ENCODE measurements at places on chromosomes 4 and X.

GRCh38 chr4:6749340-6750171 lies 33.0 kb upstream of the KIAA0232 start:
- DNase-seq, result no peak

- no peak for DNase-seq
These were observed 1.3 kb downstream of the NKAP start for GRCh38 chrX:119942173-119942819.

- no peak for DNase-seq
These were observed 49.8 kb upstream of the PRSS48 start for GRCh38 chr4:151227172-151227571.

DNA sequence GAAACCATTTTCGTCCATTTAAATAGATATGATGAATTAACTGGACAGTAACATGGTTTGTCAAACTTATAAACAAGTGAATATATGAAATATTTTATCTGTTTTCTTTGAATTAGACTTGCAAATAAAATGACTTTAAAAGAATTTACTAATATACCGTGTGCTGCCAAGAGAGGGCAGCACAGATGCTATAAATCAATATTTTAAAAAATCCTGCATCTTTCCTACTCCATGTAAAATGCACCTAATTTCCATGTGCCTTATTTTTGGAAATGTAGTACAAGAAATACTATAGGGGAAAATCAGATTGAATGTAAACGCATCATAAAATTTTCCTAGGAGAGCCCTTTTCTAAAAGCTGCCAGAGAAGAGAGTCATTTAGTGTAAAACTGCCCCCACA lies 62.2 kb downstream of the PRKX start:
- DNase-seq, result peak; percentile 8

DNA sequence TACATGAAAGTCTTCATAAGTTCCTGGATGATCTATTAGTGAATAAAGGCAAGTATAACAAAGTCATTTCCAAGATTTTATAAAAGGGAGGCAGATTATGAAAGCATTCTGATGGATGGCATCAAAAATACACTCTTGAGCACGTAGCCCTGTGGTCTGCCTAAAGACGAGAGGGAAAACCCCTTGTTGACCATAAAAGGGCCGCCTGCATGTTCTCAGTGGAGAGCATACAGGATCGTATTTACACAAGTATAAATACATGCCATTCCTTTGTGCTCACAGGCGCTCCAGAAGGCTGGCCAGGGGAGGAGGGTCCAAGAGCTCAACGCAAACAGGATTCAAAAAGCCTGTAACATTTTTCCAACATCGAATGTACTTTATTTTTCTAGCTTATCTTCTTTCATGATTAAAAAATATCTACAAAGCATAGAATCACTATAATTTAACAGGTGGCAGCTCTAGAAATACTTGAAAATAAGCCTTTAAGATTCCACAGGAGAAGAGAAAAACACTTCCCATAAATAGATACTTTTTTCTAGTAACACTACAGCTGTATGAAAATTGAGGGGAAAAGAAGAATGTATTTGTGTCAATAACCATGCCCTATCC lies 29.6 kb downstream of the PDGFC start:
- peak; percentile 96 for DNase-seq

- DNase-seq, result peak; percentile 13
These were observed 14.2 kb downstream of the EFNB1 start for GRCh38 chrX:68842781-68843581.

DNA sequence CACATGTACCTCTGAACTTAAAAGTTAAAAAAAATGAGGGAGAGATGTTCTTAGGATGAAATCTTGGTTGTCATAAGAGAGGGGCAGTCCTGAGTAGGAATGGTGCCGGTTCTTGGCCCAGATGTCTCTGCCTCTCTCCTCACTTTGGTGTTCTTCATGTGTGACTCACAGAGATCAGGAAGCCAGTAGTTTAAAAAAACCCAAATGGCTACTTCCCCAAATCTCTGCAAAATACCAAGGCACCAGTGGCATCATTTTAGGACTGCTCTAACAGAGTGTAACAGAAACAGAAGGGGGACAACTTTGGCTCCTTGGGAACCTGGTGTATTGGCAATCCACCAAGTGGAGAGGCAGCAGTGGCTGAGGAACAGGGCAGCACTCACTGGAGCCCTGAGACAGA lies 116.8 kb downstream of the SCD5 start:
- DNase-seq, result no peak

DNA sequence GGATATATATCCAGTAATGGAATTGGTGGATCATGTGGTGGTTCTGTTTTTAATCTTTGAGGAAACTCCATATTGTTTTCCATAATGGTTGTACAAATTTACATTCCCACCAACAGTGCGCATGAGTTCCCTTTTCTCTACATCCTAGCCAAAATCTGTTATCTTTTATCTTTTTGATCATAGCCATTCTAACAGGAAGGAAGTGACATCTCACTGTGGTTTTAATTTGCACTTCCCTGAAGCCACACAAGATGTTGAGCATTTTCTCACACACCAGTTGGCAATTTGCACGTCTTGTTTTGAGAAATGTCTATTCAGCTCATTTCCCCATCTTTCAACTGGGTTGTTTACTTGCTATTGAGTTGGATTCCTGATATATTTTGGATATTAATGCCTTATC lies 194.9 kb downstream of the CBLL2 start:
- no peak for DNase-seq

DNA sequence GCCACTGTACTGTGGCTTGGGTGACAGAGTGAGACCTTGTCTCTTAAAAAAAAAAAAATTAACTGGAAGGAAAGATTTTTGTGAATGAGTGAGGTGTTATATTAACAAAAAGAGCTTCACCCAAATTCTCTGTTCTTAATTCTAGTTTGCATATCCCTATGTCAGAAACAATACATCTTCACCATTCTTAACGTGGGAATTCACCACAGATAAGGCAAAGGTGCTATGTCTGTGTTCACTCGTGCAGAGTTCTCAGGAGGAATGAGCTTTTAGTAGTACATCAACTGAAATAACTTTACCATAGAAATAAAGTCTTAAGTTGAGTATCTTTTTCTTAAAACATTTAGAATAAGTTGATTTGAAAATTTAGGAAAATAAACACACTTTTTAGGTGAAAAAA lies 135.1 kb downstream of the RAPGEF2 start:
- DNase-seq, result no peak

DNA sequence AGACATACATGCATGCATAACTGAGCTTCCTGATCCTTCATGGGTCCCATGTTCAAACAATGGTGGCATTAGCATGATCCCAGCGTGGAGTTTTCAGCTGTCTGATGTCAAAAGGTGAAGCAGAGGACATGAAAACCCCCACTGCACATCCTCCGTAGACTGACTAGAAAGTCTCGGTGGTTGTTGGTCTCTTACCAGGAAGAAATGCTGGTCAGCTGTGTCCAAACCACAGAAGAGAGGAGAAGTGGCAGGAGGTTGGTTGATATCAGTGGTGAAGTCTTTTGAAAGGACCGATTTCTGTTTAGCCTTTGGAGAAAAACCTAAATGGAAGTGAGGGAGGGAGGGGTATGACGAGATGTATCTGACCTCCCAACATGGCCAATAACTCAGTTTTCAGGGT lies 201.9 kb downstream of the SPATA18 start:
- DNase-seq, result no peak

GRCh38 chr4:139892973-139893736 lies 227.5 kb downstream of the MGST2 start:
- no peak for DNase-seq

- DNase-seq, result peak; percentile 43
These were observed 154.2 kb downstream of the RAB28 start for GRCh38 chr4:13329963-13330362.

DNA sequence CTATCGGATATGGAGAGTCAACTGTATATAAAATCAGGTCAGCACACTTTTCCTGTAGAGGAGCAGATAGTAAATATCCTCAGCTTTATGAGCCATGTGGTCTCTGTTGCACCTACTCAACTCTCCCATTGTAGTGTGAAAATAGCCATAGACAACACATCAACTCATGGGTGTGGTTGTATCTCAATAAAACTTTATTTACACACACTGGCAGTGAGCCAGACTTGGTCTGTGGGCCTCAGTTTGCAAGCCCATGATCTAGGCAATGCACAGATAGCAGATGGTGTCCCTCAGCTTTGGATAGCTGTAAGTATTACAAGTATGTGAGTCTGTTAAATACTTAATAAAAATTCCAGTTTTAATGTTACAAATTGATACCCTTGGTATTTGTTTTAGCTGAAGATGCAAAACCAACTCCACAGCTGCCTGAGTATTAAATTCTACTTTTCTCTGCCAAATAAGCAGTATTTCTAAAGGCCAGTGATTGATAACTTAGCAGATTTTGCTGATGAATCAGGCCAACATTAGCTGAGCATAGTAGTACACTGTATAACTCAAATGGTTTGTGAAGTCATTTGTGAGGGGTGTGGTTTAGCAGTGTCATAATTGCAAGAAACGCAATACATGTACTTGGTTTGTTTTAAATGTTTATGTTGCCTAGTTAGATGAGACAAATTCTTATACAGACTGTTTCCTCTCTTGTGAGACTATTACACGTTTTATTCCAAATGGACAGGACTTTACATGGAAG lies 87.3 kb downstream of the GPR143 start:
- DNase-seq, result no peak

DNA sequence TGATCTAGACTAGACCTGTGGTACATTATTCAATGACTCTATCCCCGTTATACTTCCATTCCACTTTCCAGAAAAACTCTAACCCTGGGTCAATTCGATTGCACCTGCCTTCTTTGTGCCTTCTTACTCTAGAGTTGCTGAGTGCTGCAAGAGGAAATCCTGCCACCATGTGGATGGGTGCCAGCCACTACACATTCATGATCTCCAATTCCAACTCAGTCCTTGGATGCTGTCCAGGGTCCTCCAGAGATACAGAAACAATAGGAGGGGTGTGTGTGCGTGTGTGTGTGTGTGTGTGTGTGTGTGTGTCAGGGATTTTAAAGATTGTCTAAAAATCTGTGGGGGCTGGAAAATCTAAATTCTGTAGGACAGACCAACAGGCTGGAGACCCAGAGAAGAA lies 42.9 kb upstream of the INTS6L start:
- peak; percentile 45 for DNase-seq

- peak; percentile 41 for DNase-seq
These were observed 104.7 kb upstream of the EGFL6 start for GRCh38 chrX:13464599-13465275.

- no peak for DNase-seq
These were observed 391.0 kb downstream of the RAB28 start for GRCh38 chr4:13093170-13093569.

- no peak for DNase-seq
These were observed 483.7 kb upstream of the INTU start for GRCh38 chr4:127149086-127149485.

GRCh38 chrX:22347491-22347890 lies 74.8 kb downstream of the CBLL2 start:
- DNase-seq, result no peak

DNA sequence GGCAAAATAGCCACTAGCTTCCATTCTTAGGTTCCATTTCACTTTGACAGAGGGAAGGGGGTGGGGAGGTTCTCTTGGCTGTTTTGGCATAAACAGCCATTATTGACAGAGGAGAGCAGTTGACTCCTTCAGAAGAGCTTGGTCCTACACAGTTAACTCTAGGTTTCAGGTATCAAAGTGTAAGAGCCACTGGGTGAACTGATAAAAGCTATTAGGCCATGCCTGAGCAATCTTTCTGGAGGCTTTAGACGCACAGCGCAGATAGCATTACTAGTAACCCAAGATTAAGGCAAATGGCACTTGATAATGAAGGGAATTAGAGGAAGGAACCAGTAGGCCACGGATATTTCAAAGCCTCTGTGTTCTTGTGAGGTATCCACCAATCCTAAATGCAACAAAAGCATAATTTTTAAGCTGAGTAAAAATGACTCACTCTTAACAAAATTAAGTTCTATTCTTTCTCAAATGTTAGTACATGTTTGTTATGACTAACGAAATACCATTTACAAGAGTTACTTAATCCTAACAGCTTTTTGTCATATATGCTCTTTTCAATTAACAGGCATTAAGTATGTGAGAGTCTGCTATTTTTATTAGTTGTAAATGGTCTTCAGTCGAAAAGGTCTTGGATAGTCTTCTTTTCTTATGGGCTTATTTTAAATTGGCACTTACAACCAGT lies 53.6 kb downstream of the SLC7A11 start:
- peak; percentile 13 for DNase-seq

DNA sequence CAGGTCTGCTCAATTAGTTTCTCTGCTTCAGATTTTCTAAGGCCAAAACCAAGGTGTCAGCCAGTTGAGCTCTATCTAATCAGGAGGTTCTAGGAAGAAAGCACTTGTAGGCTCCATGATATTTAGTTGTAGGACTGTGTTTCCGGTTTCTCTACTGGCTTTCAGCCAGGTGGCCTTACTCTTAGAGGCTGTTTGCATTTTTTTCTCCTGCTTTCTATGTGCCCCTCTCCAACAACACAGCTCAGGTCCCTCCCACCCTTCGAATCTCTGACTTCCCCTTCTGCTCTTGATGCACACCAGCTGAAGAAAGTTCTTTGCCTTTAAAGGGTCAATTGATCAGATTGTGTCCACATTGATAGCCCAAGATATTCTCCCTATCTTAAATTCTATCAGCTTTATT lies 245.2 kb downstream of the RAB28 start:
- DNase-seq, result no peak

DNA sequence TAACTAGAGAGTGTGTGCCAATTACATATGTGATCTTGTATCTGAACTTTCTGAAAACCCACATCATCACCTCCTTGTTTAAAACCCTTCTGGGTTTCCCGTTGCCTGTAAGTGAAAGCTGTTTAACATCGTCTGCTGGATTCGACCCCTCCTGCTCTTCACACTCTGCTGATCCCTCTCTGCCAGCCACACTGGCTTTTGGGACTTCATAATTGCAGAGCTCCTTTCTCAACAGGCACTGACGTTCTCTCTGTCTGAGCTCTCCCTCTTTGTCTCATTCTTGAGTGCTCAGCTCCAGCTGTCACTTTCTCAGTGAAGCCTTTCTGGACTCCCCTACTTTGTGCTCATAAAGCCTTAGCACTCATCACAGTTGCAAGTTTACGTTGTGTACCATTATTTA lies 153.9 kb downstream of the CEP135 start:
- DNase-seq, result no peak

GRCh38 chr4:124167602-124168001 lies 544.9 kb downstream of the ANKRD50 start:
- no peak for DNase-seq

DNA sequence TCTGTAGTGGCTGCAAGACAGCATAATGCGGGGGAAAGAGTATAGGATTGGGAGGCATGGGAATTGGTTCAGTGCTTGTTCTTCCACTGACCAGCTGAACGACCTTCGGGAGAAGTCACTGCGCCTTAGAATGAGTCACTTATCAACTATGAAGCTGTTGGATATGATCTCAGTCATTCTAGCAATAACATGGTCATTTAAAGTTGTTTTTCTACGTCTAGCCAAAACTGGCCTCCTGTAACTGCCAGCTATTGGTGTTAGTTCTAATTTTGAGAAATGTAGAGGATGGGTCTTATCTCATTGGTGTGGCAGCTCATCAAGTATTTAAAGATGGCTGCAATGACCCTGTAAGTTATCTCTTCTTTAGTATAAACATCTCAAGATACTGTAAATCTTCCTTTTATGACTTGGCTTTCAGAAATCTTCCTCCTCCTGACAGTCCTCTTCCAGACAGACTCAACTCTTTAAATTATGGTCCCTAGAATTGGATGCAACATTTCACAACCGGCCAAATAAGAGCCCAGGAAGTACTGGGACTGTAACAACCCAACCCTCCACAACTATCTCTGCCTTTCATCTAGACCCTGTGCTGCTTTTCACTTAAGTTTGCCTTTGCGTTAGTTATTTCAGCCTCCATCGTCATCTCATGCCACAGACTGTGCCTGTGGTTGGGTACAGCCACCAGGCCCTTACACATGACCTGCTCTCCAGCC lies 243.3 kb downstream of the CBR4 start:
- DNase-seq, result peak; percentile 36

GRCh38 chr4:94889523-94889922 lies 131.8 kb downstream of the BMPR1B start:
- DNase-seq, result no peak

Data from fibroblast of skin of abdomen (primary cell).